NAMALWA (cell line): ENCODE measurements at places on chromosomes 6 and 20.

DNA sequence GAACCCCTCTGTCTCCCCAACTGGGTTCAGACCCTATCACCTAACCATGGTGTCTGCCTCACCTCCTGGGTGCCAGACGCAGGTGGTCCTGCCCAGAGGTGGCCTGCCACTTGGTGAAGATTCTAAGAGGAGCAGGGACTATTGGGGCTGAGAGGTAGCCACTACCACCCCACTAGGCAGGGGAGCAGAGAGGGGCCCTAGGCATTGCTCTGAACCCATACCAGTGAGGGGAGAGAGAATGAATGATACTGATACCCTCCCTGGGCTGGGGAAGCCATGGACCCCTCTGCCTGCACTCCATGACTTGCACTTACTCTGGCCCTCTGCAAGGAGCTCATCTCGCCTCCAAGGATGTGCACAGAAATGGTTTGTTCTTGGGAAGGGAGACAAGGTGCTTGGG, 31.7 kb upstream of the SPDEF start:
- no peak for DNase-seq

DNA sequence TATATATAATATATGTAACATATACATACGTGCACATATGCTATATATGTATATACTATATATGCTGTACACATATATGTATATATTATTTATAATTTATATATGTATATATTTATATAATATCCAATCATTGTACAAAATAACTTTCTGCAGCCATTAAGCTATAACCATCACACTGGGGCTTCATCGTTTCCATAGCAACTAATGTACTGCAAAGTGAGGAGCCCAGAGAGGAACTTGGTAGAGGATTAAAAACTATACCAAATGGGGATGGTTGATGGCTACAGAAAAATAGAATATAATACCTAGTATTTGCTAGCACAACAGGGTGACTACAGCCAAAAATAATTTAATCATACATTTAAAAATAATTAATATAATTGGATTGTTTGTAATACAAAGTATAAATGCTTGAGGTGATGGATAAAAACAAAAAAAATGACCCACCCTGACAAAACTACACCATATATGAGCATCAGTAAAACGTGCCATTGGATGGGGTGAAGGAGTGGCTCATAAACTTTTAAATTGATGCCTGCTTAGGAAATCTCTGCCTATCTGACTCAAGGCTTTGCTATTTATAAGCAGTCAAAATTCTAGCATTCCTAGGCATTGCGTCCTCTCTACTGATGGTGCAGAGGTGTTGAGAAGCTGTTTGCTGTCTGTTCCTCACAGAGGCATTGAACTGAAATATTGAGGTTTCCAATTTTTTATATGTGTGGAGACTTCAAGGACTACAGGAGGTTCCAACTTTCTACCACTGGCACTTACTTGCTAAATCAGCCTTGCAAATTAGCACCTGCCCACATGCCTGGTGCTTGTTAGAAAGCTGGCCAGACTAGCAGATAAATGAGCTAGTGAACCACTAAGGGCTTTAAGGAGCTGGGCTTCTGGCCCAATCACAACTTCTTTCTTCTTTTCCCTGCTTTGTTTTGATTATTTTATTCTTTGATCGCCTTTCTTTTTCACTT, 190.1 kb downstream of the SCP2D1 start:
- no peak for DNase-seq

GRCh38 chr20:22690000-22690399, 105.6 kb upstream of the FOXA2 start:
- DNase-seq = no peak

DNA sequence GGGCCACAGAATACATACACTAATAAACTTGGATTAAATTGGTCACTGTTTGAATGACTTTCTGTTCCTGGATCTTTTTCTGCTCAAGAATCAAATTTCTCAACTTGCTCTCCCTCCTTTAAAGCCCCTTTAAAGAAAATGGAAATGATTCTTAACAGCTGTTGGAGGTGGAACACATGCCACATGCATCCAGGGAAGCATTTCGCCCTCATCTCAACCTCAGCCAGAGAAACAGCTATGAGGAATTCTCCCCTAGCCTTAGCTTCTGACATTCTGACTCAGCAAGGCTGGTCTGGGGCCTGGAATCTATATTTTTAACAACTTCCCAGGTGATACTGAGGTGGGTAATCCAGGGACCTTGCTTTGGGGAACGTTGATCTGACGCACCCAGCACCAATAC, 263.4 kb upstream of the ECI2 start:
- DNase-seq = no peak

- no peak for DNase-seq
Measured at GRCh38 chr20:6485351-6485750, 282.1 kb upstream of the BMP2 start.
